Activated CD8-positive, alpha-beta memory T cell treated with anti-CD3 and anti-CD28 coated beads, Interleukin-2, amount 10 ng/mL, durations not matched to agents 7 days and 5 days (primary cell): ENCODE measurements at places on chromosomes 3 and 15. TPM values are rescaled to one million over a fixed set of nuclear protein-coding genes. Genes with fewer than 3 reads are reported as not detected.

Gene DOCK3
- total RNA-seq, result 3.4 TPM

Gene B3GALNT1
- total RNA-seq, result 1.7 TPM

DNA sequence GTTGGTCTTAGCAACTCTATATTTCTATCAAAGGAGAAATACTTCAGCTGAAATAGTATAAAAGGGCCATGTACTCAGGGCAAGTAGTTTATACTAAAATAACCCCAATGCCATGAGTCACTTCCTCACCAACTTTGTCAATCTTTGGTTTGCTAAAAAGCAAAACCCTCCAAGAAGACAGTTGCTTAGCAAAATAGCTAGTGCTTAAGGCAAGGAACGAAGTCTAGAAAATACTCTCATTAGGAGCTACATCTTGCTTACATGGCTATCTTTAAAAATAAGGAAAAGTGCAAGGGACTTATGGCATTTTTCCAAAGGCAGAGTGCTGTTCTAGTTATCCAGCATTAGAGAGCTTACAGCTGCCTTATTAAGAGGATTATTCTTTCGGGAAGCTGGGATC, 28.4 kb downstream of the P3H2 start:
- DNase-seq, result no peak

- DNase-seq, result no peak
These were observed 145.8 kb downstream of the CHDH start for GRCh38 chr3:53700441-53700840.
